ENCODE measurements at places on chromosomes 4 and X.

DNA sequence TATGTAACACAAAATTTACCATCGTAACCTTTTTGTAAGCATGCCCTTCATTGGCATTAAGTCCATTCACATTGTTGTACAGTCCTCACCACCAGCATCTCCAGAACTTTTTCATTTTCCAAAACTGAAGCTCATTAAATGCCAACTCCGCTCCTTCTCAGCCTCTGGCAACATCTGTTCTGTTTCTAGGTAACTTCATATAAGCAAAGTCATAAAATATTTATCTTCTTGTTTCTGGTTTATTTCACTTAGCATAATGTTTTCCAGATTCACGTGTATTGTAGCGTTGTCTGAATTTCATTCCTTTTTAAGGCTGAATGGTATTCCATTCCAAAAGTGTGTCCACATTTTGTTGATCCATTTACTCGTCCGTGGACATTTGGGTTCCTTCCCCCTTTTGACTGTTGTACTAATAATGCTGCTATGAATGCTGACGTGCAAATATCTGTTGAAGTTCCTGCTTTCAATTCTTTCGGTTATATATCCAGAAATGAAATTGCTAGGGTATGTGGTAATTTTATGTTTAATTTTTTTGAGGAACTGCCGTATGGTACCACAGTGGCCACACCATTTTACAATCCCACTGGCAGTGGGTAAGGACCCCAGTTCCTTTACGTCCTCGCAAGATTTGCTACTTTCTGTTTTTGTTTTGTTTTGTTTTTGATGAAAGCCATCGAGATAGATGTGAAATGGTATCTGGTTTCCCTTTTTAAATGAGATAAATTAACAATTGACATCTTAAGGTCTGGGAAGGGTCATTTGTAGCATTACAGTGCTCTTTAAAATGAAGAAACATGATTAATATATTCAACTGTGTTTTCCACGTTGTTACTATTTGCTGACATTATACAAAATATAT, 63.4 kb downstream of the PTTG2 start:
- no peak for DNase-seq
- H3K4me3 ChIP-seq, result no peak overlapping the region
- no peak overlapping the region for H3K27ac ChIP-seq
- H3K4me1 ChIP-seq, result peaks cover 4% of the 10 kb centered on the region

DNA sequence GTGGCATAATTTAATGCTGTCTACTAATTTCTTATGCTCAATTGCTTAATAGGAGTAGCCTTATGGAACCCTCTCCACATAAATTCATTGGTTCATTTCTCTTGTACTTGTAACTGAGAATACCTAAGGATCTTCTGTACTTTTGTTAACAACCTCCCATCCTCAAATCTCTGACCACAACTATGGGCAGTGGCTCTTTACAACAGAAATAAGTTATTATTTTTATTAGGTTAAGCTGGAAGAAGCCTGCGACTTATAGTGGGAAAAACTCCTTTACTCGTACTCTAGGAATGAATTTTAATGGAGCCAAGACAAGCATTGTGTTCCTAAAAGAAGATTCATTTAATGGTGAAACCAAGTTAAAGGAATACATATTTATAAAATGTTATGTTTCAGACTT, 337.1 kb upstream of the CTSO start:
- H3K27me3 ChIP-seq, result no peaks in the 10 kb centered on the region
- no peak overlapping the region for H3K27ac ChIP-seq
- peaks cover 5% of the 10 kb centered on the region for H3K4me1 ChIP-seq

DNA sequence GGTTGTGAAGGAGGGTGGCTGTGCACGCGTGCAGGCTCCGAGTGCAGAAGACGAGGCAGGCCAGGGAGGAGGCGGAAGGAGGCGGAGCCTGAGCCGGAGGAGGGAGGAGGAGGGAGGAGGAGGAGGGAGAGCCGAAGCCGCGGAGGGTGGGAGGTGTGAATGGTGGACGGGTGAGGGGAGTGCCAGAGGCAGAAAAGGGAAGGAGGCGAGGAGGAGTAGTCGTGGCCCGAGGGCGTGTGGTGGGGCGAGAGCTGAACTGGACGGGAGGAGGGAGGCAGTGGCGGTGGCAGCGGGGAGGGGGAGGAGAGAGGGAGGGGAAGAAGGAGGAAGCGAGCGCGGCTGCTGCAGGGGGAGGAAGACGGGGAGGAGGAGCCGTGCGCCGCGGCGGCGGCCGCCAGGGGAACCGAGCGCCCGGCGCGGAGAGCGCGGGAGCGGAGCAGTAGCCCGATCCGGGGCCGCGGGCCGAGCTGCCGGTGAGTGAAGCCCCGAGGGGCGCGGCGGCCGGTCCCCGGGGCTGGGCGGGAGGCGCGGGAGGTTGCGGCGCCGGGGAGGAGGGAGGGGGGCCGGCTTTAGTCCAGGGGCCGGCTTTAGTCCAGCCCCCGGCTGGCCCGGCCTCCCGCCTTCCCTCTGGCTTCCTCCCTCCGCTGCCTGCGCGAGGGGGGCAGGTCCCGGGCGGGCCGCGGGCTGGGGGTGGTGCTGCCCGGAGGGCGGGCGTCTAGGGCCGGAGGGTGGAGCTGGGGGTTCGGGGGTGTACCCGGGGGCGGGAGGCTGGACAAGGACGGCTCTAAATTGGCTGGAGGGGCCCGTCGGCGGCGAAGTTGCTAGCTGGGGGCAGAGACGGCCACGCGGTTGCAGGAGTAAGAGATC, at the start of gene TMEM164:
TSS of gene TMEM164 (plus strand) at position 815 of the 867 bp plus-strand sequence. CDS start 661 bp downstream, outside the sequence.
- H3K4me1 ChIP-seq, result peaks cover 60% of the 10 kb centered on the region
- peak; percentile 81 for DNase-seq
- H3K36me3 ChIP-seq, result no peaks in the 10 kb centered on the region

- no peak for DNase-seq
- no peaks in the 10 kb centered on the region for H3K36me3 ChIP-seq
- H3K27me3 ChIP-seq, result no peaks in the 10 kb centered on the region
These were observed 31.1 kb downstream of the CCKAR start for GRCh38 chr4:26459054-26459755.

- H3K27ac ChIP-seq, result no peak overlapping the region
- no peaks in the 10 kb centered on the region for H3K27me3 ChIP-seq
- peaks cover 7% of the 10 kb centered on the region for H3K4me1 ChIP-seq
These were observed 85.5 kb upstream of the TET2 start for GRCh38 chr4:105061136-105061696.

GRCh38 chr4:15003401-15003890, 1.2 kb downstream of the CPEB2 start:
- peaks cover 20% of the 10 kb centered on the region for H3K4me1 ChIP-seq
- H3K27ac ChIP-seq, result no peak overlapping the region
- H3K27me3 ChIP-seq, result peaks cover 21% of the 10 kb centered on the region

Data from neural crest cell (in vitro differentiated cells).